NCI-H2107 (cell line): ENCODE measurements at places on chromosomes 5 and 9.

- DNase-seq = no peak
These were observed 166.5 kb upstream of the PRR16 start for GRCh38 chr5:120297616-120298015.

DNA sequence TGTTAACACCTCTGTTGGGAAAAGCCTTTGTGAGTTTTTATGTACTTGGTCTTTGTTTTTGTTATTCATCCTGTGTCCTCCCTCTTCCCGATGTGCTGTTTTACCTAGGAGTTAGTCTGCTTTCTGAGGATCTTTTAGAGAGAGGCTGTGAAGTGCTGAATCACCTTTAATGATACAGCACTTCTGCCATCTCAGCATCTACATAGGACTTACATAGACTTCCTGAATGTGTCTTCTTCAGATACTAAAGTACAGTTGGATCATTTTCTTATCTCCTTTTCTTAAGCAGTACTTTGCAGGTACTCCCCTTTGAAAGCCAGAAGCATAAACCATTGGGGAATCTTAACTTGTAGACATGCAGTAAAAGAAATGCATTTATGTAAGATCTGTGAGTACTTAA is 31.5 kb downstream of the OTULIN start:
- no peak for DNase-seq

- no peak for DNase-seq
These were observed 184.9 kb upstream of the TAS2R1 start for GRCh38 chr5:9815051-9815450.

DNA sequence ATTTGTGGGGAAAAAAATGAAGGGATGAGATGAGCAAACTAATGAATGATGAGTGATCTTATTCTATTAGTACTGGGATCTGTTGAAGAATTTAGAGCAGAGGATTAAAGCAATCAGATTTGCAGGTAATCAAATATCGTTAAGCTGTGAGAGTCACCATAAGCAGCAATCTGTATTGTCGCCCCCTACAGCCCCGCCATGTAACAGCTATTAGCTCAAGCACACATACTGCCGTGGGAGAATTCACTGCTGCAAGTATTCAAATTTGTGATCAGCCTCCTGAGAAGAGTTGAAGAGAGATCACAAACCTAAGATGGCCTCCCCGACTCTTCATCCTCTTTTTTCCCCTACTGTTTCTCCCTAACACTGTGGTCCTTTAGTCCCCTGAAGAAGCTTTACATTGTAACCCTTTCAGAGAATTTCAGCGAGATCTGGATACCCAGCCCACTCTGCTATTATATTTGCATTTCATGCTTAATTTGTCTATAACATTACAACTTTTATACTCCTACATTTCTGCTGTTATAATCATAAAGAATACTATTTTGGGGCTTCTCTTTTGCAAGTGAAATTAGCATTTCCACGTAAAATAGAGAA is 28.5 kb upstream of the PHF24 start:
- DNase-seq = no peak

DNA sequence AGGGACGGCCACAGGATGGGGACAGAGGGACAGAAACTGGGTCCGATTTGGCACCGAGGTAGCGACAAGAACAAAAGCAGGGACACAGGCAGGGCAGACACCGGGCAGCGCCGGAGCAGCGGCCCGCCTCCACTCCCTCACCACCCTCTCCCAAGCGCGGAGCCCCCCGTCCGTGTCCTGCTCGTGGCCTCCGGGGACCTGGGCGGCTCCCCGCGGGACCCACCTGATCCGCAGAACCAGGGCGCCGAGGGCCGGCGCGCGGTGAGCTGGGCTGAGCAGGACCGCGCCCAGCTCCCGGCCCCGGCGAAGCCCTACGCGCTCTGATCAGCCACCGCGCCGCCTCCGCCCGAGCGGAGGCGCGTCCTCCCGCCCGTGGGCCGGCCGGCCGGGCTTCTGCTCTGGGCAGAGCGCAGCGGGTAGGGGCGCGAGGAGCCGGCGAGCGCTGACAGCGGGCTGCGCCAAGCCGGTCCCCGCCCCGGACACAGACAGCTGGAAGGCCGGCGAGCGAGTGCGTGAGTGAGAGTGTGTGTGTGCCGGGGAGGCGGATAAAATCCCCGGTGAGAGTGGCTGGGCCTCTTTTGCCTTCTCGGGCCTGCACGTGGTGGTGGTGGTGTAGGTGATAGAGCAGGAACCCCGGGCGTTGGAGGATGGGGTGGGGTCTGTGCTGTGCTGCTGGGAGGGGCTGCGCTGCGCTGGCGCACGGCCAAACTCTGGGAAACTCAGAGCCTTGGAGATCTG is at the start of gene GGTA1:
Gene GGTA1, minus strand, starts transcription at position 418 of the 738 bp plus-strand sequence. CDS start 31,922 bp downstream, outside the sequence.
- DNase-seq = no peak

DNA sequence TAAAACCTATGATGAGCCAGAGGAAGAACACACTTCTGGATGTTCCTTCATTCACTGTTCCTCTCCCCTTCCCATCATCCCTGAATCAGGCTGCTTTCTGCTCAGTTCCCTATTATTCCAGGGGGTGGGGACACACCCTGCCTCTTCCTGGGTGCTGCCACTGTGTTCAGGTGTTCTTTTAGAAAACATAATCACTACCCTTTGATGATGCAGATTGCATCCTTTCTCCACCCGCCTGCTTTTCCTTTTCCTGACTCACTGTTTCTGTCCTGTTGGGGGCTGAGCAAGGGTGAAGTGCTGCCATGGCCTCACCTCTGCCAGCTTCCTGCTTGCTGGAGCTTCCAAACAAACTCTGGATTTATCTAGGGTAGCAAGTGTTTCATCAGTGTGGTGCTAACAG is 331.9 kb upstream of the GRIA1 start:
- DNase-seq = no peak

- DNase-seq = no peak
These were observed 625.5 kb upstream of the RORB start for GRCh38 chr9:73871636-73872035.

- no peak for DNase-seq
These were observed 10.6 kb upstream of the LHX2 start for GRCh38 chr9:124000784-124001457.

DNA sequence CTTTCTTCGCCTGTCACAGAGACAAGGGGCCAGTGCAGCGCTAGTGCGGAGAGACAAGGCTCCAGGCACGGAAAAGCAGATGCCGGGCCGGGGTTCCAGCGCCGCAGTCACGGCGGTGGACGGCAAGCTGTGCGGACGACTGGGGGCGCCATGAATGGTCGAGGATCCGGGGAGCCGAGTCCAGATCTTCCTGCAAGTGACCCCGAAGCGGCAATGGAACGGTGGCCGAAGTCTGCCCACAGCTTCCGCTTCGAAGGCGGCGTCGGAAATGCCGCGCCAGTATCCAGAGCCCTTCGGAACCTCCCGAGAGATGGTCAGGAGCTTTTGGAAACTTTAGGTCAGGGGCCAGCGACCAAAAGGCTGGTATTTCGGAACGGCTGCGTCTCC is 601 bp upstream of the FAF2 start:
- DNase-seq = no peak

GRCh38 chr5:68055686-68056085 is 159.9 kb upstream of the PIK3R1 start:
- DNase-seq = no peak

- no peak for DNase-seq
These were observed 585.5 kb downstream of the TLE1 start for GRCh38 chr9:81103597-81104471.

DNA sequence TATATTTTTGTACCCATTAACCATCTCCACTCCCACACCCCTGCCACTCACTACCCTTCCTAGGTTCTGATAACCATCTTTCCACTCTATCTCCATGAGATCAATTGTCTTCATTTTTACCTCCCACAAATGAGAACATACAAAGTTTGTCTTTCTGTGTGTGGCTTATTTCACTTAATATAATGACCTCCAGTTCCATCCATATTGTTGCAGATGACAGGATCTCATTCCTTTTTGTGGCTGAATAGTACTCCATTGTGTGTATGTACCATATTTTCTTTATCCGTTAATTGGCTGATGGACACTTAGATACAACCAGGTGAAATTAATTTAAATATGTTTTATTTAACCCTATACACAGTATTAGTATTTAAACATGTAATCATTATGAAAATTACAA is 552.9 kb downstream of the PDE4D start:
- no peak for DNase-seq

GRCh38 chr5:116032094-116032517 is at the start of gene ARL14EPL:
TSS of gene ARL14EPL (plus strand) at chr5:116032472. CDS start at chr5:116051466, 18,994 bp downstream.
- no peak for DNase-seq

DNA sequence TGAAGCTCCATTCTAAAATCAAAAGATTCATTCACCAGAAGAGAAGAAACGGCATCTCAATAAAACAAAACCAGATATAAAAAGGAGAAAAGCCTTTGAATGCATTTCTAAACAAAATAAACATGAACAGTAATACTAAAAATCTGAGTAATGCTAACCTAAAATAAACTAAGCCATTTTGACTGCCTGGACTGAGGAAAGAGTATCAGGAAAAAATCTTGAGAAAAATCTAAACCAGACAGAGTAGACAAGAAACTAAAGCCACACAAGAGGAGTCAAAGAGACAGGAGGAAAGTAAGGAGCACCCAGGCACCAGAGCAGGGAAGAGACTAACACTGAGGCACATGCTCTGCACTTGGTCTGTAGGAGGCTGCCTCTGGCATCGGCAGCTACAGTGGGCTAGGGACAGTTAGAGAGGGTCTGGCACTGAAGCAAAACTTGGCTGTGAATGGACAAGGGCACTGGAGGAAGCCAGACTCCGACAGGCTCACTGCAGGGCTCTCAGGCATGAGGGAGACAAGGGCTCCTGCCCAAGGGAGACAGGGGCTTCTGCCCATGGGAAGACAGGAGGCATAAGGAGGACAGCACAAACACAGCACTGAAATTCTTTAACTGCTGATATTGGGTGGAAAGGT is 50.2 kb downstream of the DROSHA start:
- DNase-seq = no peak

DNA sequence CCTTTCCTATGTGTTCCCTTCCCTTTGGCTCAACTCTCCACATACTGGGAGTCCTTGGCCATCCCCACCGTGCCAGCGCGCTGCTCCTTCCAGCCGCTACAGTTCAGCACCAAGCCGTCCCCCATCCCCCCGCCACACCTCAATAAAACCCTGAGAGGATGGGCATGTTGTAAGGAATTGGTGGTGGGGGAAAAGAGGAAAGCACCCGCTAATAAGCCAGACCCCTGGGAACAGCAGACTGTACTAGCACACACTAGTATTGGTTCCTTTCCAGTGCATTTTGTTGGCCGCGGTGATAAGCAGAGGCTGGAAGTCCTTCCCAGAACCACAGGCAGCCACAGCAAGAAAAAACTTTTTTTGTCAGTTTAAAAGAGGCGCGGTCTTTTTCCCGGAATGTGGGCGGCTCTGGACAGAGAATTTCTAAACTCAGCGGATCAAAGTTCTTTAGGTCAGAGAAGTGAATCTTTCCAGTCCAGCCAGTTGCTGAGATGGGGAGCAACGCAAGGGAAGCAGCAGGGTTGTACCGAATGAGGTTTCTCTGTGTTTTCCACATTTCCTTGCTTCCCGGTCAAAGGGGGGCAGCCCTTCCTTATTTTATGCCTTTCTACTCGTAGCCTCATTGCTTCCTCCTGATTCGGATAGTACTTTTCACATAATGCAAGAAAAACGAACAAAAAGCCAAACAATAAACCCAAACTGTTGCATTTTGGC is 2.1 kb downstream of the CHSY3 start:
- no peak for DNase-seq
